ENCODE measurements at places on chromosomes 13 and 19.

DNA sequence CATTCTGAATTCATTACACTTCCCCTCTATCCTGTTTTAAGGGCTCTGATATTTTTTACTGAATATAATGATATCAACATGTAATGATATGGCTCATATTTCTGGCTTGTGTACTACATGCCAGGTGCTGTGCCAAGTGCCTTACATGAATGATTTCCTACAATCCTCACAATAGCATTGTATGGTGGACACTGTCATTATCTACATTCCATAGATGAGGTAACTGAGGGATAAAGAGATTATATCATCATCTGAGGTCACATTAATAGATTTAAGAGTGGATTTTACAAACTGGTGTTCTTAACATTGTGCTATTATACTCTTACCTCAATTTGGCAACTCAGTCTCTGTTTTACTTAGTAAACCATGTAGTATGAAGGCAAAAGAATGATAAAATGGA is 502.0 kb downstream of the LIG4 start:
- DNase-seq: no peak

- no peak for DNase-seq
Measured at GRCh38 chr13:58598241-58598640, 966.7 kb downstream of the PCDH17 start.

- DNase-seq: no peak
Measured at GRCh38 chr13:39712626-39713025, 57.2 kb downstream of the COG6 start.

DNA sequence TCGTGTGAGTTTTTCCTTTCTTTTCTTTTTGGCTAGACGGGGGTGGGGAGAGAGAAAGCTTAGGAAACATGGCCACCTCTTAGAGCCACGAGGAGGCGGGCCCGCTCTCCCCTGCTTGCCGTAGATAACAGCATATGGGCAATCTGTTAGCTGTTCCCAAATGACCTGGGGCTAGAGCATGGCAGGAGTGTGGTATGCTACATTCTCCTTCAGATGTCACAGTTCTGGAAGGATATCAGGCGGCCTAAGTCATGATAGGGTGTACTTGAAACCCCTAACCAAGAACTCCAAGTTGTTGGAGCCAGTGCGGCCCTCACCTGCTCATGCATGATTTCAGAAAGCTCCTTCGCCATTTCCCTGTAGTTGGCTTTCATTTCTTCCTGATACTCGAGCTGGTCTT is 44.3 kb upstream of the SLC15A1 start:
- DNase-seq: no peak

DNA sequence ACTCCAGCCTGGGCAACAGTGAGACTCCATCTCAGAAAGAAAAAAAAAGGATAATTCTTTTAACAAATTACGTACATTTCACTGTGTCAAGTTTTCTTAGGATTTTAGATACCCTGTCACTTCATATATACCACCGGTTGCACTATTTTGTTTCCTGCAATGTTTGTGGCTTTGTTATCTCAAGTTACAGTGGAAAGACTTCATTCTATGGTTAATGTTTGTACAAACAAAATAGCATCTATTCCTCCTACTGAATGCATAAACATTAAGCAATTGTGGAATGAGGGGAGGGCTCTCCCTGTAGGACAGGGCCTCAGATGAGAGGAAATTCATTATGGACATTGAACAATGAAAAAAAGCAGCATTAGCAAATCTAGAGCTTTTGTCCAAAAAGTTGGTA is 120.1 kb downstream of the DNAJC3 start:
- DNase-seq: no peak

DNA sequence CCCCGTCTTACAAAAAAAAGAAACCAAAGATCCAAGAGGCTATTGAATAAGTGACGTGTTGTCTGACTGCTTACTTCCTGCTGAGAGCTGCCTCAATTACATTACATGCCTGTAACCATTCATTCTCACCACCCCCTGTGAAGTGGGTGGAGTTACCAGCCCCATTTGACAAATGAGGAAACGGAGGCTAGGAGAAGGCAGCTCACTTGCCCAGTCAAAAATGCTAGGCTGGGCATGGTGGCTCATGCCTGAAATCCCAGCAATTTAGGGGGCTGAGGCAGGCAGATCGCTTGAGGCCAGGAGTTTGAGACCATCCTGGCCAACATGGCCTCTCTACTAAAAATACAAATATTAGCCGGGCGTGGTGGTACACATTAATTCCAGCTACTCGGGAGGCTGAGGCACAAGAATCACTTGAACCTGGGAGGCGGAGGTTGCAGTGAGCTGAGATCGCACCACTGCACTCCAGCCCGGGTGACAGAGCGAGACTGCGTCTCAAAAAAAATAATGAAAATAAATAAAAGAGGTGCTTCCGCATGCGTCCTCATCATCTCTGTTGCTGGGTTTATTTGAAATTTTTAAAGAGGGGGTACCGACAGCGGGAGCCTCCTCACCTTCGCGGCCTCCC is 499 bp downstream of the LSM7 start:
- no peak for DNase-seq

- DNase-seq: no peak
Measured at GRCh38 chr19:17865364-17866311, 5.9 kb downstream of the RPL18A start.
